ENCODE measurements at places on chromosomes 13 and 19.

DNA sequence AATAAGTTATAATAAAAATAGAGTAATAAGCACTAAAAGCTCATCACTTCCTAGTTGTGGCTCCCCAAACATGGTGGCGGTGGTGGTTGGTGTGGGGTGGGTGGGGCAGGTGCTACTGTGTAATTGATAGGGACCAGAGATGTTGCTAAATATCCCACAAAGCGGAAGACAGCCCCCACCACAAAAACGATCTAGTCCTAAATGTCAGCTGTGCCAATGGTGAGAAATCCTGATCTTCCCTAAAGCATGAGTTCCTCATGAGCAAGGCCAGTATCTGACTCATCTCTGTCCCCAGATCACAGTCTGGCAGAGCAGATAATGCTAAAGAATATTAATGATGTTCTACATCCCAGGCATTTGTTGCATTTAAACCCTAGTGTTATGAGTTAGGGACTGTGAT, 1.9 kb upstream of the EDDM13 start:
- no peak for DNase-seq

- no peak for DNase-seq
These were observed 11.0 kb downstream of the ZNF665 start for GRCh38 chr19:53182202-53182601.

DNA sequence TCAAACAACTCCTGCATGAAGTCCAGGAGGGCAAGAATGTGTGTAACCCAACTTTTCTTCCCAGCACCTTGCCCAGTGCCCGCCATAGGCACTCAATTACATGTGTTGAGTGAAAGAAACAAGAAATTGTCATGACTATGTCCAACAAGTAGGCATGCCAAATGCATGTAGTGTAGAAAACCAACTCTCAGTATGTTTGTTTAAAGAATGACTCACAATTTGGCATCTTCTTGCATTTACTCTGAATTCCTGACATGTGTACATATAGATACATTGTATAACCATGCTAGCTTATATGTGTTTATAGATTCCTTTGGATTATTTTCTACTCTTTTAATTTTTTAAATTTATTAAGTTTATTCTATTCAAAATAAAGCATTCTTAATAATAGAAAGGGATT, 305.0 kb downstream of the EFNB2 start:
- DNase-seq = no peak

DNA sequence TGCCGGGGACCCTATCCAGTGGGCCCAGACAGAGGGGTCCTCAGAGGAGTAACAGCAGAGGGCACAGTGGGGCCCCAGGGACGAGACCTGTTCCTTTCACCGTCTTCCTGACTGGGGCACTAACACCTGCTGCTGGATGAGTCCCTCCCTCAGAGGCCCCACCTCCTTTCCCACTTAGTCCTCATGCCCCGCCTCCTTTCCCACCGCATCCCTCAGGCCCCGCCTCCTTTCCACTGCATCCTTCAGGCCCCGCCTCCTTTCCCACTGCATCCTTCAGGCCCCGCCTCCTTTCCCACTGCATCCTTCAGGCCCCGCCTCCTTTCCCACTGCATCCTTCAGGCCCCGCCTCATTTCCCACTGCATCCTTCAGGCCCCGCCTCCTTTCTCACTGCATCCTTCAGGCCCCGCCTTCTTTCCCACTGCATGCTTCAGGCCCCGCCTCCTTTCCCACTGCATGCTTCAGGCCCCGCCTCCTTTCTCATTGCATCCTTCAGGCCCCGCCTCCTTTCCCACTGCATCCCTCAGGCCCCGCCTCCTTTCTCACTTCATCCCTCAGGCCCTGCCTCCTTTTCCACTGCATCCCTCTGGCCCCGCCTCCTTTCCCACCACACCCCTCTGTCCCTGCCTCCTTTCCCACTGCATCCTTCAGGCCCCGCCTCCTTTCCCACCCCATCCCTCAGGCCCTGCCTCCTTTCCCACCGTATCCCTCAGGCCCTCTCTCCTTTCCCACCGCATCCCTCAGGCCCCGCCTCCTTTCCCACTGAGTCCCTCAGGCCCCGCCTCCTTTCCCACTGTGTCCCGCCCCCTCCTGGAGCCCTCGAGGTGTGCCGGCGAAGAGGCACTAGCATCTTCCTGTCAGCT, 6.7 kb downstream of the SPPL2B start:
- DNase-seq = no peak

DNA sequence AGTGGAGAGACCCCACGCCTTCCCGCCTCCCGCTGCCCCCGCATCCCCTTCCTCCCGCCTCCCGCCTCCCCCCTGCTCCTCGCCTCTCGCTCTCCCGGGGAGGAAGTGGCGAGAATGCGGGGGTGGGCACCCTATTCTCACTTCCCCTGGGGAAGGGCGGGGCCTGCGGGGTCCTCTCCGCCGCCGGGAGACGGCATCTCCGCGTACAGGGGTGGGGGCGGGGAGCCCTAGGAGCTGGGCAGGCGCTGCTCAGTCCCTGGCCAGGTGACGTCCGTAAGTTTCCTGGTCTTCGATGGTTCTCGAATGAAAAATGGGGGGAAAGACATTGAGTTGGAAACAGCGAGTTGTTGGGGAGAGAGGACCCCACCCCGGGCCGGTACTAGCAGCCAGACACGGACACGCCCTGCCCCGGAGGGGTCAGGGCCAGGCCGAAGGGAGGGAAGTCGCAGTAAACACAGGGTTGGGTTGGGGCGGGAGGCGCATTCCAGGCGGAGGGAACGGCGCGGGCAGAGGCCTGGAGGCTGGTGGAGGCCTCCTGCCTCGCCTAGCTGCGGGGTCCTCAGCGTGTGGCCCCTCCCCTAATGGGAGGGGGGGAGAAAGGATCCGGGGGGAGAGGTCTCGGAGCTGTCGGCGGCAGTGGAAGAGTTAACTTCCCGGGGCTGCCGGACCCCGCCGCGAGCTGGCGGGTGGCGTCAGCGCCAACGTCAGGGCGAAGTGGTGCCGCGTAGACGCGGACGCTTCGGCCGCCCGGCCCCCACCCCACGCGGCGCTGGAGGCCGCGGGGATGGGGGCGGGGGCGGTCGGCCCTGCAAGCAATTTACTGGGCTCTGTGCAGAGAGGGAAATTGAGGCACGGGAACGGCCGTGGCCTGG, 10.4 kb upstream of the JUND start:
- peak; percentile 81 for DNase-seq

GRCh38 chr13:99042521-99043250, 64.8 kb upstream of the DOCK9 start:
- no peak for DNase-seq

- no peak for DNase-seq
These were observed 15.4 kb upstream of the KPTN start for GRCh38 chr19:47499371-47499770.

- DNase-seq = no peak
These were observed 6.4 kb upstream of the LGALS13 start for GRCh38 chr19:39595950-39596349.

- no peak for DNase-seq
These were observed 197.2 kb downstream of the NUFIP1 start for GRCh38 chr13:44792096-44792495.

GRCh38 chr19:35306473-35307246, 14.7 kb downstream of the MAG start:
- DNase-seq = no peak

- DNase-seq = no peak
These were observed 16.4 kb downstream of the SIX5 start for GRCh38 chr19:45752639-45753038.

- no peak for DNase-seq
These were observed 278.6 kb upstream of the EDNRB start for GRCh38 chr13:78197231-78197630.

Measured in dorsolateral prefrontal cortex (tissue), 122 donors.